Fibroblast of pulmonary artery (primary cell): ENCODE measurements at places on chromosomes 6 and 20.
A peak's percentile ranks its signal among the peaks of the same experiment; 100 is the strongest.

- no peak for DNase-seq
Observed at GRCh38 chr6:161057103-161058091, 65.8 kb downstream of the MAP3K4 start.

- peak; percentile 45 for DNase-seq
Observed at GRCh38 chr6:167907837-167908681, 81.3 kb downstream of the AFDN start.

DNA sequence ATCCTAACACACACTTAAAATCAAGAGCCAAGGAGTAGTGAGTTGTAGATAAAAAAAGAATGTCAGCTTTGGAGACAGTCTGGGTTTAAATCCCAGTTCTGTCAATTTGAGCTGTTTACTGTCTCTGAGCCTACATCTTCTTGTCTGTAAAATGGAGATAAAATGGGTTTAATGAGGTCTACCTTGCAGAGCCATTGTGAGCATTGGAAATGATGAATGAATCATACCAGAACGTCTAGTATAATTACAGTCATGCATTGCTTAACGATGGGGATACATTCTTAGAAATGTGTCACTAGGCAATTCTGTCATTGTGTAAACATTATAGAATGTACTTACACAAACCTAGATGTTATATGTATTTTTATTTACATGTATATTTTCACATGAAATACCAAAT is 17.6 kb upstream of the SGK2 start:
- peak; percentile 44 for DNase-seq

DNA sequence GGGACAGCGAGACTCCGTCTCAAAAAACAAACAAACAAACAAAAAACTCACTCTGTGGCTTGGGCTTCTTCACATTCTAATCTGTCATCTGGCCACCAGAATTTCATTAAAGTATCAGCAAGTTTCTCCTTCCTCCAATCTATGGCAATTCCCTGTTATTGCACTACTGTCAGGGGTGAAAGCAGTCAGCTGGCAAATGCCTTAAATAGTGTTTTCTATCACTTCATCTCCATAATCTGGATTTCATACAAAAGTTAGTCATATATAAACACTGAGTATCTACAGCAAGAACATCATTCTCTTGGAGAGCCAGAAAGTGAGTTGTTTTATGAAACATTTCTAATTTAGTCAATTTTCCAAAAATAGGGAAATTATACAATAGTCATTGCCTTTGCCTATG is 56.1 kb downstream of the PHACTR3 start:
- DNase-seq, result no peak

DNA sequence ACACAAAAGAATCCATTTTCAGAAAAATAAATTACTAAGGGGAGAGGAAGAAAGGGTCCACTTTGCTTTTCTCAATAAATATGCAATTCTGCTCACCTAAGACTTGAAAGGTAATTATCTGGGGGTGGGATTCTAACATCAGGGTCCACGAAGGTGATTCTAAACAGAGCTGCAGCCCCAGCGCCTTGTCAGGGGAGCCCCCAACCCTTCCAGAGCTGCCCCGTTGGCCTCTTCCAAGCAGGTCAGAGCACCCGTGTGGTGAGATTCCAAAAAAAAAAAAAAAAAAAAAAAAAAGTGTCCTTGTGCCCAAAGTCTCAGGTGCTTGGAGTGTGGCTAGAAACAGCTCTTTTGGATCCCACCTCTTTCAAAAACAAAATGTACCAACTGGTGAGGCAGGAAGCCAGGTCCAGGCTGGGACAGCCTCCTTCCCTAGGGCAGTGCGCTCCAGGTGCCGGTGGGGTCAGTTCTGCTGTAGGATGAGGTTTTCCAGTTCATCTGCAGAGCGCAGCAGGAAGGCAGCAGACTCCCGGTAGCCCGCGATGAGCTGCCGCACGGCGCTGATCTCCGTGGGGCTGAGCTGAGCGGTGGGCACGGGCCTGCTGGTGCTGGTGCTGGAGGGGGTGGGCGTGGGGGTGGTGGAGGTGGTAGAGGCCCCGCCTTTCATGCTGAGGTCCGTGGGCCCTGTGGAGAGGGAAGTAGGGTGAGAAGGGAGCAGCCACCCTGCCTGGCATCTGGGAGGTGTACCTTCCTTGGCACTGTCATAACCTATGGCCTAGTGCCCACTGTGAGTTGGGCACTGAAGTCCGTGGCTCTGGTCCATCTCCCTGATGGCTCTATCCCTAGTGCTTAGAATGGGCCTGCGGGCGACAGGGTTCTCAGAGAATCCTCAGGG is 89.3 kb downstream of the ASXL1 start:
- no peak for DNase-seq

- DNase-seq, result no peak
Observed at GRCh38 chr6:93932175-93932574, 512.8 kb upstream of the EPHA7 start.

- DNase-seq, result no peak
Observed at GRCh38 chr6:96394727-96395126, 126.9 kb upstream of the UFL1 start.

DNA sequence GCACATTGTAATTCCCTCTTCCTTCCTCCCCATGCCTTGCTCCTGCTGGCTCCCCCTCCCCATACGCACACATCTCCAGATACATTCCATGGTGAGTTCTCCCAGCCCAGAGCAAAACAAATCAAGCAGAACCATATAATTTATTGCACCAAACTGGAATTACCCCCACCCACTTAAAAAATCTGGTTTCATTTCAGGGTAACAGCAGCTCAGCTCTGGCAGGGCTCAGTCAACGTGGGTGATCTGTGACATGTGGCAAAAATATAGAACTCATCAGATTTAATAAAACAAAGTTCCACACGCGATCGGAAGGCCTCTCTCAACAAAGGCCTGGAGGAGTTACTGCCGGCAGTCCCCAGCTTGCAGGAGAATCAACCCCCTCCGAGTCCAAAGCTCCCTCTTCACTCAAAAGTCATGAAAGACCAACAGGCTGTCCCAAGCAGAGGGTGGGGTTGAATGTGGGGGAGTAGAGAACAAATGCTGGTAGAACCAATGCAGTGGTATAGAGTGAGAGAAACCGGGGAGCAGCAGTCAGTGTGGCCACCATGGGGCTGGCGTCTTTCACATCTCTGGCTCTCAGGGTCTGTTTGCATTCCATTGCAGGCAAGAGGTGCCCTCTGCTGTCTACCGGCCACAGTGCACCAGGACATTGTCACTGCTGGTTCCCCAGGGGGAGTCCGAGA is 323.3 kb upstream of the NT5E start:
- DNase-seq, result peak; percentile 78

- DNase-seq, result no peak
Observed at GRCh38 chr6:35149891-35150566, 8.9 kb upstream of the TCP11 start.

DNA sequence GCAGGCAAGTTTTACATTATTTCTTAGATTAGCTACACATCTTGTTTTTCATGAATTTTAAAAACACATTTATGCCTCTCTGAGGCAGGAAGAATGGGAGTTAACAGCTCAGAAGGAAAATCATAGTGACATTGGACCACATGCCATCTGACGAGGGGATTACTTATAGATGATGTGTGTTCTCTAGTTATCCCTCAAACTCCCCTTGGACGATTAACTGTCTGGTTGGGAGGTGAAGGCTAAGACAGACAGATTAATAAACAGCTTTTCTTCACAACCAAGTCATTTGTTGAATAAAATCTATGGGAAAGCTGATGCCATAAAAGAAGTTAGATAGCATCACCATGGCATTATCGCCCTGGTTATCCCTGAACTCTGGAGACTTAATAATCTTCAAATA is 80.0 kb upstream of the PREP start:
- no peak for DNase-seq

DNA sequence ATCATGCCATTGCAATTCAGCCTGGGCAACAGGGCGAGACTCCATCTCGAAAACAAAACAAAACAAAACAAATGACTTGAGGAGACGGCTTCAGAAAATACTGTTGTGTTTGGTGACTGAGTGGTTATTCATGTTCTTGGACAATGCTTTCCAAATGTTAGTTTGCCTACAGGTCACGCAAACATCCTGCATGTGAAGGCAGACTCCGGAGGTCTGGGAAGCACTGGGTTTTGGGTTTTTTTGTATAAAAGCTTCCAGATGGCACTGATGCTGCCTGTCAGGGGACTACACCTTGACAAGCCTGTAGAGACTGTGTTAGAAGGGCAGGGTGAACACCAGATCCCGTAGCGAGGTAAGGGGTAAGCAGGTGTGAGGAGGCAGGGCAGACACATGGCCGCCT is 81.7 kb downstream of the THBS2 start:
- DNase-seq, result peak; percentile 55

DNA sequence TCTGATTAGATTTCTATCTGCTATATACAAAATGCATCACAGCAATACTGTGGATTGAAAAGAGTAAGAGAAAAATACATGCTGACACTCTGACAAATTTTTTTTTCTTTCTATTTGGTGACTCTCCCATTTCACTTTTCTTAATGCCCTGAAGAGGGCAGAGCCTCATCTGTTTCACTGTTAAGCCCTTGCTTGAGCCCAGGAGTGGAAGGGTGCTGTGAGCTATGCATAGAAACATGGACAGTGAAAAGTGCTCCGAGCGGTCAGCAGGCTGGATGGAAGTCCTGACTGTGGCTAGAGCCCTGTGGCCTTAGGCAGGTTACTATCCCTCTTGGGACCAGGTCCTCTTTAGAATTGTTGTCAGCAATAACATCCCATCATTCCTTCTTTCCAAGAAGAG is 17.4 kb upstream of the CSE1L start:
- peak; percentile 42 for DNase-seq

DNA sequence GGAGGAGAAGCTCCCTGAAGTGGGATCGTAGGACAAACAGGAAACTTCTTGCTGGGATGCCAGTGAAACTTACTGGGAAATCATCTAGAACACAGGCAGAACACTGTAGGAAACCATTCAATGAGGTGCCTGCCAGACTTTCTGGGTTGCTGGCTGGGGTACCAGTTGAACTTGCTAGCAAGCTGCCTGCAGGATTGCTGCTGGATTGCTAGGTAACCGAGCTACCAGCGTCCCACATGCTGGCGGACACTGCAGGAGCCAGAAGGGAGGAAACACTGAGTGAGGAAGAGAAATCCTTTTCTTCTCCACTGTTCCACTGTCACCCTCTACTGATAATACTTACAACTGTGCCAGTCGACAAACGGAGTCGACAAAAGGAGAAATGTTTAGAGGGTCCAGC is 91.3 kb upstream of the SLC35B3 start:
- DNase-seq, result no peak

GRCh38 chr6:77587963-77588362 is 64.9 kb upstream of the MEI4 start:
- DNase-seq, result no peak

DNA sequence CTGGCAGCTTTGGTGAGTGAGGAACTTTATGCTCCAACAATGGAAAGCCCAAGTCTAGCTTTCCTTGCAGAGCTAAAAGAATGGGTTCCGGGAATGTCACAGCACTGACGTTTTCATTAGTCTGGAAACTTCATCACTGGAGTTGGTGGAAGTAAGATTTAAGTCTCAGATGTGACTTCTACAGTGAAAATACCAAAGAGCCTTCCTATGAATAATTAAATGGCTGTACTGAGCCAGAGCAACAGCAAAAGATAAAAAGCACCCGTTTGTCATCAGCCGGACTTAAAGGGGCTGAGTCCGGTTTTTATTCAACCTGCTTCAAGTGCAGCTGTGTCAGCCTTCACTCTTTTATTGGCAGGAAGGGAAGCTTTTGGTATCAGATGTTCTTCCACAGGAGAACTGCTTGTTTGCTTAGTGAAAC is 46.5 kb upstream of the SHLD1 start:
- DNase-seq, result no peak

DNA sequence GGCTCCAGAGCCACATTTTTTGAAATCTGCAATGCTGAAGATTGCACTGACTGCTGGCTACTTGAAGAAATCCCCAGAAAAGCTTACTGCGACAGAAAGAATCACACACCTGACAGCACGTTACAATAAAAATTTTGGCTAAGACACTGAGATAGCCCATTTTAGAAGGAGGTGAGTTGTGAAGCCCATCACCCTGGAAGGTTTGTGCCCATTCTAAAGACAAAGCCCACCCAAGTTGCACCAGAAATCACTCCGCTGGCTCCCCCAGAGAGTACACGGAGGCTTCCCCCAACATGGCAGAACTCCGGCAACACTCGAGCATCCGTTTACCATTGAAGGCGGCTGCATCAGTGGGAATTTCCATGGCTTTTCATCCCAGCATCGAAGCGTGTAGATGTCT is 29.4 kb downstream of the LPA start:
- DNase-seq, result no peak

DNA sequence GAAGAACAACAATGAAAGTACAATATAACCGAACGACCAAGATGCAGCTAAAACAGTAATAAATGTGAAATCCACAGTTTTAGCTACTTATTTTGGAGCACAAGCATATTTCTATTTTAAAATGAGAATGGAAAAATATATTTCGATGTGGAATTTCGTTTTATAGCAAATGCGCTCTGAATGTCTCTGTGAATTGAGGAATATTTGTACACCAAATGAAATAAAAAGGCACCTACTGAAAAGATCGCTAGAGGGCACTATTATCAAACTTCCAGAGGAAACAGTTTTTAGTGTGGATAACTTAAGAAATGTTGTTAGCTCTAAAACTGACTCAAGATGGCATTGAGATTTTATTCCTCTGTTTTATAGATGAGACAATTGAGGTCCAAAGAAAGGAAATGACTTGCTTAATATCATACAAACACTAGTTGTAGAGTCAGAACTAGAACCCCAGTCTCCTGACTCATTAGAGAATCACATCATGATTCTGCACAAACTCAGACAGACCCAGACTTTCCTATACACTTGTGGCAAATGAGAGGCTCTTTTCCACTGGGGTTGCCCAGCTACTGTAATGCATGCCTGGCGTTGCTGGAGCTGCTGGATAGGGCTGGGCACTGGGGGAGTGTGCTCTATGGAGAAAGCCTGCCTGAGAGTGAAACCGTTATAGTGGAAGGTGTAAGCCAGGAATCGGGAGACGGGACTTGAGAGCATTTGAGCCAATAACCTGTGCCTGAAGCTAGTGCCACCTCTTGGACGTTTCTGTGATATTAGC is 51.9 kb downstream of the GCLC start:
- DNase-seq, result peak; percentile 76

DNA sequence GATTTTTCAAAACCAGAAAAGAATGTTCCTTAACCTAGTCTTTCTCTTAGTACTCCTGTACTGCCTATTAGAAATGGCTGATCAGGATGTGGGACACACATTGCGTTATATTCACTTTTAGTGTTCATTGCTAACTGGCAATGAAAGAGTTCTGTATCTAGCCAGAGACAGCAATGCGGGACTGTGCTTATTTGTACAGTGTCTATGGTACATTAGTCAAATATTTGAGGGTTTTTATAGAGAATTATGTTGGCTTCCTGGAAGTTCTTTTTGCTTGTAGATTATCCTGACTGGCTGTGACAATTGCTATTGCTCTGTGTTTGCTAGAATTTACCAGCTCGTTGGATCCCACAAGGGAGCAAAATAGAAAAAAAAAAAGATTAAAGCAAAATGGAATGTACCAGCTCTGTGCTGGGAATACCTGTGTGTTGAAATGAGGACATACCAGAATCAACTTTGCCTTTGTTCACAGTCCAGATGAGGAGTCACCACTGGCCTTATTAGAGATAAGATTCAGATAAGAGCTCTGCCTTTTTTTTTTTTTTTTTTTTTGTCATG is 22.4 kb upstream of the IFNGR1 start:
- peak; percentile 56 for DNase-seq

GRCh38 chr6:111766201-111766857 is 106.9 kb downstream of the FYN start:
- DNase-seq, result peak; percentile 44
